Activated CD4-positive, alpha-beta T cell treated with anti-CD3 and anti-CD28 coated beads, Interleukin-2, amount 10 ng/mL, durations not matched to agents 24 days and 14 days (primary cell): ENCODE measurements at places on chromosomes 16 and 17. TPM values are rescaled to one million over a fixed set of nuclear protein-coding genes. Genes with fewer than 3 reads are reported as not detected.

CUEDC1 gene
- 0.50 and 0.58 TPM in 2 replicates for total RNA-seq

GP2 gene
- total RNA-seq = not detected in 2 replicates

HOXB8 gene
- total RNA-seq = not detected in 2 replicates

MSI2 gene
- 171 and 172 TPM in 2 replicates for total RNA-seq

HEATR9 gene
- total RNA-seq = 0.14 TPM in 1 of 2 replicates, not detected in the other

NFE2L1 gene
- 85.2 and 93.1 TPM in 2 replicates for total RNA-seq

TNS4 gene
- total RNA-seq = 13.1 and 16.8 TPM in 2 replicates

RPRML gene
- total RNA-seq = not detected in 2 replicates

TAC4 gene
- not detected in 2 replicates for total RNA-seq

TMC8 gene
- total RNA-seq = 231 and 234 TPM in 2 replicates

ARHGAP44 gene
- 0.49 TPM in 1 of 2 replicates, not detected in the other for total RNA-seq
